ENCODE measurements at places on chromosomes 2 and 18.

DNA sequence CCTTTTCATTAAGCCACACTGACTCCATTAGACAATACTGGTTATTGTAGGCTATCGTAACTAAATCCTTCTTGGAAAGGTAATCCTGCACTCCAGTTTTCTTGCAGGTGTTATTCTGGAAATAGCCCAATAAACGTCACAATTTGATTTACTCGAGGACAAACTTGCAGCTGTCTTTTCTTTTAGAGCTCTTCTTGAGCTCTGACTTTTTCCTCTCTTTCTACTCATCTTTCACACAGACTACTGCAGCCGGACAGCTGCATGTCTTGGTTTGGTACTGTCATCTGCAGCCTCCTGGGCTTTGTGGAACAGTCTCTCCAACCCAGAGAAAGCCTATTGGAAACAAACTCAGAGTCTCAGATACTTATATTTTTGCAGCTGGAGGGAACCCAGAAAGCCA lies 23.0 kb upstream of the MSGN1 start:
- DNase-seq, result no peak

DNA sequence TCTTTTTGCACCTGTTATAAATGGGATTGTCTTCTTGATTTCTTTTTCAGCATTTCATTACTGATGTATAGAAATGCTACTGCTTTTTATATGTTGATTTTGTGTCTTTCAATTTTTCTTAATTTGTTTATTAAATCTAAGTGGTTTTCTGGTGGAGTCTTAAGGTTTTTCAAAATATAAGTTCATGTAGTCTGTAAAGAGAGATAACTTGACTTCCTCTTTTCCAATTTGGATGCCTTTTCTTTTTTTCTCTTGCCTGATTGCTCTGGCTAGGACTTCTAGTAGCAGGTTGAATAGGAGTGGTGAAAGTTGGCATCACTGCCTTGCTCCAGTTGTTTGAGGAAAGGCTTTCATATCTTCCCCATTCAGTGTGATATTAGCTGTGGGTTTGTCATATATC lies 28.6 kb upstream of the GALNT5 start:
- DNase-seq, result no peak

- no peak for DNase-seq
Measured at GRCh38 chr2:172782506-172783164, 47.0 kb downstream of the RAPGEF4 start.

GRCh38 chr2:173667415-173667814 lies 297.8 kb downstream of the SP3 start:
- DNase-seq, result no peak

DNA sequence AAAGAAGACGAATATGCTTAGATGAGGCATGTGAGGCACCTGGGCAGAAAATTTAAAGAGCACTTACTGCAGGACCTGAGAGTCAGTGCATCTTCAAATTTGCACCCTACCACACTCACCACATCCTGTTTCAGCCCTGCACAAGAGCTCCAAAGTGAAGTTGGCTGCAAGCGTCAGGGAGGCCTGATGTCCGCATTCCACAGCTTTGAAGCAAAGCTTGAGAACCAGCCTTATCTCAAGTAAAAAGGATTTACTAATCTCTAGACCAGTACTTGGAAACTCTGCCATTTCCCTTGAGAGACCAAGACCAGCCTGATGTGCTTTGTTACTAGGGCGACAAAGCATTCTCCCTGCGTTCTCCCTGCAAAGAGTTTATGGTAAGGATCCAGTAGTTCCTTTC lies 3.4 kb upstream of the ASNSD1 start:
- no peak for DNase-seq

GRCh38 chr2:157206916-157207315 lies 50.6 kb upstream of the GALNT5 start:
- DNase-seq, result no peak

- DNase-seq, result no peak
Measured at GRCh38 chr2:237693291-237693994, 66.1 kb downstream of the LRRFIP1 start.
